ENCODE measurements at places on chromosomes 5 and 9. TPM values are rescaled to one million over a fixed set of nuclear protein-coding genes. Genes with fewer than 3 reads are reported as not detected.
A peak's percentile ranks its signal among the peaks of the same experiment; 100 is the strongest.

The BTNL9 gene
- not detected for total RNA-seq

The LHX3 gene
- total RNA-seq = not detected

- DNase-seq = no peak
Measured at GRCh38 chr9:121587863-121588262, 63.6 kb upstream of the DAB2IP start.

- no peak for DNase-seq
Measured at GRCh38 chr5:59241552-59241951, 652.0 kb downstream of the PDE4D start.

The CDC20B gene
- total RNA-seq = not detected

GRCh38 chr9:101758304-101758930 is 20.0 kb upstream of the GRIN3A start:
- no peak for DNase-seq

The CCDC152 gene
- total RNA-seq = 3.4 TPM

DNA sequence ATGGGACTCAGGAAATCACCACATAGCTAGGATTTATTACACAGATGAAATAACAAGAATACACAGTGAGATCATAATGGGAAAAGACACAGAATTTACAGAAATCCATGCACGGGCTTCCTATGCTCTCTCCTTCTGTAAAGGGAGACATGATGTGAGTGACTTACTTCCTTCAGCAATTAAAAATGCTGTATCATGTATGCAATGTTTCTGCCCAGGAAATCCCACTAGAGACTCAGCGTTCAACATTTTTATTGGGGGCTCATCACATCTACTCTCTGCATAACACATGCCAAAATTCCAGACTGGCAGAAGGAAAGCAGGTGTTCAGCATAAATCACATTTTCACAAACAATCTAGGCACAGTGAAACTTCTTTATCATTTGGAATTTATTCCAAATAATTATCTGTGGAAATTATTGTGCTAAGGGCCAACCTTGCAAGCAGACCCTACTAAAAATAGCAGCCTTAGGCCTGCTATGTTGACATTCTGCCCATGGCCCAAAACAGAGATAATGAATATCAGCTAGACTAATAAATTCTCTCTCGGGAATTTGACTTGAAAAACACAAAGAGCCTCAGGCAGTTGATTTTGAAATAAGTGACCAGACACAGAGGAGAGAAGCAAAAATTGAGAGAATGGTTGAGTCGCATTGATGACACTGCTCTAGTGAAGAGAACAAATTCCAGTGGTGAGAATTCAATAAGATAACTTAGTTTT is 31.4 kb upstream of the SELENOP start:
- DNase-seq = peak; percentile 44
